ENCODE measurements at places on chromosomes 5 and 9.

DNA sequence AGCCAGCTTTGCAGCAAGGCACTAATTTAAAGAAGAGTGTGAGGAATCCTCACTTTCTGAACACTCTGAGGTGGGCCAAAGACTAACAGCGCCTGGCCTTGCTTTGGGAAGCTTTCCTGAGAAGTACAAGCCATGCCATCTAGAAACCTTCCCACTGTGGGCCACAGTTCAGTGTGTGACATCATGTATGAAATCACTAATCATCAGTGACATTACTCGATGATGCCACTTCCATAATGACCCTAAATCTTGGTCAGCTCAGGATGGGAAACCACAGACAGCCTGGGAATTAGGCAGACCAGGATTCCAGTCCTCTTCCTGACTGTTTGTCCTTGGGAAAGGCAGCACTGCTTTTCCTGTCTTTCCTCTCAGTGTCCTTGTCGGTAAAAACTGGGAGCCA lies 54.2 kb upstream of the HSPA9 start:
- no peak for DNase-seq

GRCh38 chr9:87089929-87090328 lies 142.6 kb upstream of the GAS1 start:
- DNase-seq = no peak

DNA sequence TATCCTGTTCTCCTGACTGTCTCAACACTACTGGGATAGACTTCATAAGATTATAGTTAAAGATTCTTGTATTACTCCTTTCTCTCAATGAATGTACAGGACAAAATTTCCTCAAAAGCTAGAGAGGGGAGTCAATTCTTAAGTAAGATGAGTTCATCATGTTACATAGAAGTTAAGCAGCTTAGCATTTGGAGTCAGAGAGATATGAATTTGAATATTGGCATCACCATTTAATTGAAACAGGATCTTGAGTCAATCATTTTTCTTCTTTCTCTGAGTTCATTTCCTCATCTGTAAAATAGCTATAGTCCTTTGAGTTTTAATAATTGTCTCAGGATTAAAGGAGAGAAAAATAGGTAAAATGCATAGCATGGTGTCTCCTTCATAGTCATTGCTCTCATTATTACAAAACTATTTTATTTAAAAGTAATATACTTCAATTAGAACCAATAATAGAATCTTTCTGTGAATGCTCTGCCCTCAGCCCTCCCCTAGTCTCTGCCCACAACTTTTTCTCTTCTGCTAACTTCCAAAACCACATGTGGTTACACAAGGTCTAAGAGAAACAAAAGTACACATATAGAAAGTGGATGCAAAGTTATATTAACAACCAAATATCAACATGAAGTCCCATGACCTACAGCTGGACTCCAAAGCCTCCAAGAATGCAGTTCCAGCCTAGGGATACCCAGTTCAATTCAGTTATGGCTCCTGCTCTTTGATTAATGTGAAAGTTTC lies 265.6 kb downstream of the TLE1 start:
- DNase-seq = no peak

GRCh38 chr9:70404261-70404660 lies 10.2 kb downstream of the KLF9 start:
- no peak for DNase-seq

GRCh38 chr5:38681029-38681706 lies 124.7 kb upstream of the LIFR start:
- DNase-seq = no peak

GRCh38 chr5:149181732-149182131 lies 40.4 kb downstream of the ABLIM3 start:
- no peak for DNase-seq

DNA sequence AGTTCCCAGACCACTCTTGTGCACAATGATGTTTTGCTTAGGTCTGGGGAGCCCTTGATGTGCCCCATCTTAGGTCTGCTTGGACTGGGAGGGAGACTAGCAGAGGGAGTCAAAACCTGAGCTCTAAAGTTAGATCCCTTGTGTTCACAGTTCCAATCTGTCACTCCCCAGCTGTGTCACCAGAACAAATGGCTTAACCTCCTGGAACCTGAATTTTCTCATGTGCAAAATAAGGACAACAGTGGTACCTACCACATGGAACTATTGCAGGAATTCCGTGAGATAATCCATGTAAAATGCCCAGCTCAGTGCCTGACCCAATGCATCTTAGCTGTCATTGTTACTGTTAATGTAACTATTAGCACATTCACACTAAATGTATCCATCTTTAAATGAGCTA lies 45.5 kb downstream of the GALNT10 start:
- DNase-seq = no peak

DNA sequence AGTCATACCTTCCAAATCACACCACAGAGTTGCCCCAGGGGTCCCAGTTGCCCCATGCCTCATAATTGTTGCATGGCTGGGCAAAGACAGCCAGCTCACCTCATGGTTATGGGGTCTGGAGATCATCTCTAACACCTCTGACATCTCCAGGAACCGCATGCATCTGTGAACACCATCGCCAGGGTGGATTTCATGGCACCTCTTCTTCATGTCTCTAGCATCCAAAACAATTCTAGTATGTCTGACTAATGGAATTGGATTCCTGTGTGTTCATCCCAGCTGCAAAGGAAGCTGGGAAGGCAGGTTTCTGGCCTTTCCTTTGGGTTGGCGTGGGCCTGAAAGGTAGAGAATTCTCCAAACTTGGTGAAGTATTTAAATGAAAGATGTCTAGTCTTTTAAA lies 122.3 kb upstream of the ABCA1 start:
- DNase-seq = no peak

DNA sequence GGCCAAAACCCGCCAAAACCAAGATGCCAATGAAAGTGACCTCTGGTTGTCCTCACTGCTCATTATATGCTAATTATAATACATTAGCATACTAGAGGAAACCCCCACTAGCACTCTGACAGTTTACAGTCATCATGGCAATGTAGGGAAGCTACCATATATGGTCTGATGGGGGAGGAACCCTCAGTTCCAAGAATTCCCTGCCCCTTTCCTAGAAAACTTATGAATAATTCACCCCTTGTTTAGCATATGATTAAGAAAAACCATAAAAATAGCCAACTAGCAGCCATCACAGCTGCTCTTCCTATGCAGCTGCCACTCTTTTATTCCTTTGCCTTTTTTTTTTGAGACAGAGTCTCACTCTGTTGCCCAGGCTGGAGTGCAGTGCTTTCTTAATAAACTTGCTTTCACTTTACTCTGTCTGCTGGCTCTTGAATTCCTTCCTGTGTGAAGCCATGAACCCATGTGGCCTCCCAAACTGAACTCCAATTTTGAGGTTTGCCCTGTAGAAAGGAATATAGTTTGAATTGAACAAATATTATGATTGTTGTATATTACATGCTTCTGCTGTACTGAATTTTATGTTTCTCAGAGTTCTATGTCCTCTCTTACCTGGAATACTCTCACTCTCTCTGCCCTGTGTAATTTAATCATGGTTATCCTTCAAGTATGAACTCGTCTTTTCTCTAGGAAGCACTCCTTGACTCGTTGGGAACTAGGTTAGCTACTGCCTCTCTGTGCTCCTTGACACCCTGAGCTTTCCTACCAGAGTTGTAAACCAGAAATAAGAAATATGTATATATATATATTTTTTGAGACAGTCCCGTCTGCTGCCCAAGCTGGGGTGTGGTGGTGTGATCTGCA lies 59.8 kb downstream of the KIAA1958 start:
- DNase-seq = no peak

DNA sequence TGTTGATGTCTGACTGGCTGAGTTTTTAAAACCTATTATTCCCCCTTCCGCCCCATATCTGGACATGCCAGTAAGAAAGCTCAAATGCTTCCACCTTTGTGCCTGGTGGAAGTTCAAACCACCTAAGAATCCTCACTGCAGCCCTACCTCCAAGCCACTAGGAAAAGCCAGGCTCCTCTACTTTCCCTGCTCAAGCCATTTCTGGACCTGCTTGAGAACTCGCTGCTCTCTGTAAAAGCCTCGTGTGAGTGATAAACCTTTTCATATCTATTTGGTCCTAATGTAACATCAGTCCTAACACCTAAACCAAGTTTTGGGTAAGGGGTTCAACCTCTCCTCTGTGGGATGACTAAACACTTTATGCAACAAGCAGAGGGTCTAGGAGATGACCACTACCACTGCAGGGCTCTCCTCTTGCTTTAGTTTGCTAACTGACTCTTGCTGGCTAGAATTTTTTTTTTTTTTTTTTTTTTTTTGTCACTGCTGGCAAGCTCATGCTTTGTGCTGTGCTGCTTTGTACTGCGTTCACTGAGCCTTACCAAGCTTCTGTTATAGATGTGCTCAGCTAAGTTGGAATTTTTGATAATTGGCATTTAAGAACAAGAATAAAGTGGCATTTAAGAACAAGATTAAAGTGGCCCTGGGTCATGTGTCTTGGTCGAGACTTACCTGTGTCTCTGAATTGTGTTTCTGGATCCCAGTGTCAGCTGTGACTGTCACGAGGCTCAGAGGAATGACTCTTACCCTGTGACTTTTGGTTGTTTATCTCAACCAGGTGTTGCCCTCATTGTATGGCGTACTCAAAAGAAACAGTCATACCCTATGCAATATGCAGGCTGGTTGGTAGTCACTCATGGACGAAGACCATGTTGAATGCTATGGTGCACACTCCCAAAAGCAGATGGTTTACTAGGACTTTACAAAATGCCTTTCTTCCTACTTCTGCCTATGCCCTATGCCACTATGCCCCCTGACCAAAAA lies 19.5 kb downstream of the TRIM32 start:
- DNase-seq = no peak

DNA sequence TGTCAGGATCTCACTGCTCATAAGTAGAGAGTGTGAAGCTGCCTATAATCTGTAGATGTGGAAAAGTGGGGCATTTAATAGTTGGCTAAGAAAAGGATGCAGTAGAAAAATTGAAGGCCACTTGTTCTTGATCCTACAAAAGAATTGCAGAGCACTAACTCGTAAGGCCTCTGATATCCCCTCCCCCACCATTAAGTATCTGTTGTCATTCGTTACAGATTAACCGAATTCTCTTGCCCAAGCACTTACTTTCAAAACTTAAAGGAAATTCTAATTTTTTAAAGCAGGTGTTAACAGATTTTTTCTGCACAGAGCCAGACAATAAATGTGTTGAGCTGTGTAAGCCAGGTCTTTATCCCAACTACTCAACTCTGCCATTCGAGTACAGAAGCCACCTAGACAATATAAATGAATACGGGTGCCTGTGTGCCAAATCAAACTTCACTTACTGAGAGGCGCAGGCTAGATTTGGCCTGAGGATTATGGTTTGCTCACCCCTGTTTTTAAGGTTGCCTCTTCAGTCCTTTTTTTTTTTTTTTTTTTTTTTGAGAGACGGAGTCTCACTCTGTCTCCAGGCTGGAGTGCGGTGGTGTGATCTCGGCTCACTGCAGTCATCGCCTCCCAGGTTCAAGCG lies 234.8 kb downstream of the RFK start:
- no peak for DNase-seq

DNA sequence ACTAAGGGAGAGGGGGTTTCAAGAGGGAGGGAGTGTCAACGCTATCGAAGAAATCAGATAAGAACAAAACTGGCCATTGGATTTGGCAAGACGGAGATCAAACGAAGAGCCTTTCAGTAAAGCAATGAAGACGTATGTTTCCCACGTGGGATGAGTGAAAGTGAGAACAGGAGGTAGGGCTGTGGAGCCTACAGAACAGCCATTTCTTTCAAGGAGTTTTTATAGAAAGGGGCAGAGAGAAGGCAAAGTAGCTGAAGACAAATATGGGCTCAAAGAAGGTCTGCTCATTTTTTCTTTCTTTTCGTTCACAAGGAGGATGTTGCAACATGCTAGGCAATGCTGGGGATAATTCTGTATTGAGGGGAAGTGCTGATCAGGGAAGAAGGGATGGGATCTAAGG lies 98.3 kb downstream of the SUSD1 start:
- DNase-seq = no peak

DNA sequence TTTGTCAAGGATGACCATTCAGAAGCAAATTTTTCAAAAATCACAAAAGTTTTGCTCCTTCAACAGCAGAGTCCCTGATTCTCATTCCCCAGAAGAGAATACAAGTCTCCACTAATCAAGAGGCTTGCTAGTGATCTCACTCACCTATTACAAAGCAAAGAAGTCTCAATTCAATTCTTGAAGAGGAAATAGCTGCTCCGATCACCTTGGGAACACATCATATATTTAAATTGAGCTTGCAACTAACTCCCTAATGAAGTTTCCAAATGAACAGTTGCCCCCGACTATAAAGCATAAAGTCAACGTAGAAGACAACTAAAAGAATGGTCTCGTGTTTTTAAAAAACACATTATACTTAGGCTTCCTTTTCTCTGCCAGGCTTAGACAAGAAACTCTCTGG lies 1.6 kb downstream of the LIFR start:
- DNase-seq = no peak

DNA sequence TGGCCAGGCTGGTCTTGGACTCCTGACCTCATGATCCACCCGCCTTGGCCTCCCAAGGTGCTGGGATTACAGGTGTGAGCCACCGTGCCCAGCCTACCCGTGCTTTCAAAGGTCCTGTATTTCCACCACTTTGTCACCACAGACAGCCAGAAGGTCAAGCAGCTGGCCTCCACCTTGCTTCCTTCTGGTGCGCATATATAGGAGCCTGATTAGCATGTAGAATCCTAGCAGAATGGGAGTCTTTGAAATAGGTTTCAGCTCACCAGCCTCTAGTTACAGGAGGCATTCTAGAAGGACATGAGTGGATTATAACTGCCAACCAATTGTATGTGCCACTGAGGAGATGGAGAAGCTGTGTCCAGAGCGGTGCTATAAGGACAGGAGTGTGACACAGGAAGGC lies 18.9 kb downstream of the POLR1E start:
- no peak for DNase-seq

GRCh38 chr9:89309608-89310474 lies 1.2 kb upstream of the CKS2 start:
- DNase-seq = no peak

- no peak for DNase-seq
These were observed 159.0 kb upstream of the SLC12A2 start for GRCh38 chr5:127924606-127925005.

DNA sequence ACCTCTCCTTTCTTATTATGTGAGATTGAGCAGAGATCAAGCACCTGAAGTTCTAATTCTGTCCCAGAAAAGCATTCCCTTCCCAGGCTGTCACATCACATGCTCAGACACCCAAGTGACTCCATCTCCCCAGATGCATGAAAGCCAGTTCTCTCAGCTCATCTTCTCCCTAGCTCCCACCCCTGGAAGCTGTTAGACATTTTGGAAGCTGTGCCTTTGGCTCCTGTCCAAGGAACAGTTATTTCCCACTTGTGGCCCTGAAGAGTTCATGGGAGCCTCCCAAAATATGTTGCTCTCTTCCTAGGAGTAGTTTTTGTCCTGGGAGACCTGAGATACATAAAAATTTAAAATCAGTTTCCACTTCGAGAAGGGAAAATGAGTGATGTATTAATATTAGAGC lies 161.4 kb upstream of the GAS1 start:
- no peak for DNase-seq
